Myometrial cell (primary cell): ENCODE measurements at places on chromosomes 6 and 20. TPM values are rescaled to one million over a fixed set of nuclear protein-coding genes. Genes with fewer than 3 reads are reported as not detected.

Gene TDRD6
- not detected in 2 replicates for total RNA-seq

Gene RIMS4
- not detected in 2 replicates for total RNA-seq

Gene CD24
- under 0.01 TPM in 1 of 2 replicates, not detected in the other for total RNA-seq

Gene SLC22A7
- not detected in 2 replicates for total RNA-seq

Gene FLRT3
- total RNA-seq = 1.4 and 4.1 TPM in 2 replicates

Gene COL11A2
- under 0.01 TPM in 1 of 2 replicates, not detected in the other for total RNA-seq
